ENCODE measurements at places on chromosomes 5 and 9. TPM values are rescaled to one million over a fixed set of nuclear protein-coding genes. Genes with fewer than 3 reads are reported as not detected.

Gene MTAP
- 15.1 TPM for total RNA-seq

Gene FOXD4
- total RNA-seq = not detected

Gene AGXT2
- total RNA-seq = 50.8 TPM

Gene ARAP3
- 3.3 TPM for total RNA-seq

DNA sequence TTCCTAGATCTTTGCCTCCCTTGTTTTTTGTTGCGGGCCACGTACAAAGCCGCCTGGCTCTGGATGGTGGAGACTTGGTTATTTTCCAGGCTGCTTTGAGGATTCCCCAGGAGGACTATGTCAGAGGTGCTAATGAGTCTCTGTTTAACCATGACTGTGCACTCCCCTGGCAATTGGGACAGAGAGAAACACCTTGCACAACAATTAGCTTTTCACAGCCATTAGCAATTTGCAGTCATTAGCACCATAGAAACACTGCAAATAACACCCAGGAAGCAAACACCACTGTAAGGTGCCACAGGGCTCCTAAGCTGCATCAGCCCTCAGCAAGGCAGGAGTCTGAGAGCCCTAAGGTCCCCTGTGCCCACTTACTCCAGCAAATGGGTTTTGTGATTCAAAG lies 201.0 kb upstream of the VLDLR start:
- DNase-seq = no peak

DNA sequence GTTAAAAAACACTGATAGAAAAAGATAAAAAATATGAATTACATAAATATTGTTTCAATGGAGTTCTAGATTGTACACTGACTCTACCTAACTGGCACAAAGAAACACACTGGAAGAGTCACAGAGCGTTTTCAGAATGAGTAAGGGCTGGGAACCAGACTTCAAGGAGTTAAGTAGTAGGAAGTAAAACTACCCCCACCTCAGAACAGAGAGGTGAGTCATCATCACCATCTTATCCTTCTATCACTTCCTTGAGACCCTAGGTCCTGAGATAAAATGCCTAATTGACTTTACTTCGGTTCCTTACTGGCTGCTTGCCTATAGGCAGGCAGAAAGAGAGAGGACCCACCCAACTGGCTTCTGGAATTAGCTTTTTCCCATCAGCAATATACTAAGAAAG lies 79.7 kb downstream of the ELAVL2 start:
- DNase-seq = no peak

- peak; percentile 62 for DNase-seq
Observed at GRCh38 chr5:96340357-96340756, 92.7 kb downstream of the PCSK1 start.

DNA sequence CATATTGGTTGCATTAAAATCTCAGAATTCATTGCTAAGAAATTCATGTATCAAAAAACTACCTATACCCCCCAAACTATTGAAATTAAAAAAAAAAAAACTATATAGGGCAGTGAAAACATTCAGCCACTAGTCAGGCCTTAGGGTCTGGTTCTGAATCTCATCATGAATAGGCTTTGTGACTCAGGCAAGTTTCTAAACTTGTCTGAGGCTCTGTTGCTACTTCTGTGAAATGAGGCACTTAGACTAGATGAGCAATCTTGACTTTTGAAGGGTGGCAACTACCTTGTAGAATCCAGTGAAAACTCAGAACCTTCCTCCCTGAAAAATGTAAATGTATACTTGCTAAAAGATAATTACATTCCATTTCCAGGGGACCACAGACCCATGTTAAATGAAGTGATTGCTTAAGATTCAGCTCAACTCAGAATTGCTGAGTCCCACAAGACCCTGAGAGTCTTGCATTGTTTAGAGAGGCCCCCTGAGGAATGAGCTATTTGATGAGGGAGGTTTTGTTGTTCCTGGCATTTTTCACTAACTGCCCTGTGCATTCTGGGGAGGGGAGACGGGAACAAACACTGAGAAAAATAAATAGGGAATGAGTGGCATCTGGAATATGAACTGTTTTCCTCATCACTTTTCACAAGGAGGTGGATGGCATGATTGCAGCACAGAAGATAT lies 29.5 kb downstream of the RAI14 start:
- no peak for DNase-seq

GRCh38 chr9:115213818-115214334 lies 95.9 kb upstream of the TNC start:
- no peak for DNase-seq

Data from left lobe of liver (tissue), 2 donors.